ENCODE measurements at places on chromosomes 3 and 15.

GRCh38 chr3:104939196-104939595 lies 427.5 kb upstream of the ALCAM start:
- peak; percentile 52 for DNase-seq

DNA sequence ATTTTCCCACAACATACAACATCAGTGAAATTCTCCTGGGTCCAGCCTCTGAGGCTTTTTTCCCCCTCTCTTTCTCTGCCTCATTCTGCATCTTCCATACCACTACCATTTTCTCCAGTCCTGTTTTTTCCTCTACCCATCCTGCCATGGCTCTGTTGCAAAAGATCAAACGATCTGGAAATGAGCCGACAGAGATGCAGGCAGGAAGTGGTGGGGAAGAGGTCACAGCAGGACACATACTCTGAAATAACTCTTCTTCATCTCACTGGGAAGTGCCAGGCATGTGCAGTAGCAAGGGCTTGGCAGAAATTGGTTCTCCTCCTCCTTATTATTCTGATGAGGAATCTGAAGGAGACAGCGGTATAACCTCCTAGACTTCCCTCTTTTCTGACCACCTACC lies 114.3 kb downstream of the CORO2B start:
- peak; percentile 33 for DNase-seq

- DNase-seq = no peak
Observed at GRCh38 chr15:40233727-40234577, 4.9 kb upstream of the PAK6 start.

DNA sequence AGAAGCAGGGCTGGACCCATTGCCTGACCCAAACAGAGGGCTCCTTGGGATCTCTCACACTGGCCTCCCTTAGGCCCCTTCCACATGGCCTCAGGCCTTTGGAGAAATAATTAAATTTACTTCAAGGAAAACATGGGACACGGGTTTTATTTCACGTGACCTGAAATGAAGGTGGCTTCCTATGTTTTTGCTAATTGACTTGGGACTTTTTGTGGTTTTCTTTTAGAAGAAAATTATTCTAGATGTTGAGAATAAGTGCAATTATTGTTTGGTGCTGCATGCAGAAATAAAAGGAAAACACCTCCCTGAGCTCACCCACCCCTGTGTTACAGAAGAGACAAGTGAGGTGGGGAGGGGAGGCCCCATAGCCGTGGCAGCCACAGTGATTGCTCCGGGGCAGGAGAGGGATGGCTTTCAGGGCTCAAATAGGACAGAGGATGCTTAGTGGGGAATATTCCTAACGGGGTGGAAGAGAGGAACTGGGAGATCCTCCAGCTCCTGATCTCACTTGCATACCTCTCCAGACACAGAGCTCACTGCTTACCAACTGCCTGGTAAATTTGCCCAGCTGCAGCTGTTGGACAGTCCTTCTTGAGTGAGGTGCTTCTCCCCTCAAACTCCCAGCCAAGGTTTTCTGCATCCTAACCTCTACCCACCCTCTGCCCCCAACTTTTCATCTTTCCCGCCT lies 29.2 kb upstream of the RPL29 start:
- no peak for DNase-seq

- peak; percentile 20 for DNase-seq
Observed at GRCh38 chr15:59751552-59752413, 62.7 kb upstream of the BNIP2 start.

- DNase-seq = no peak
Observed at GRCh38 chr3:191280882-191281281, 48.3 kb upstream of the CCDC50 start.

DNA sequence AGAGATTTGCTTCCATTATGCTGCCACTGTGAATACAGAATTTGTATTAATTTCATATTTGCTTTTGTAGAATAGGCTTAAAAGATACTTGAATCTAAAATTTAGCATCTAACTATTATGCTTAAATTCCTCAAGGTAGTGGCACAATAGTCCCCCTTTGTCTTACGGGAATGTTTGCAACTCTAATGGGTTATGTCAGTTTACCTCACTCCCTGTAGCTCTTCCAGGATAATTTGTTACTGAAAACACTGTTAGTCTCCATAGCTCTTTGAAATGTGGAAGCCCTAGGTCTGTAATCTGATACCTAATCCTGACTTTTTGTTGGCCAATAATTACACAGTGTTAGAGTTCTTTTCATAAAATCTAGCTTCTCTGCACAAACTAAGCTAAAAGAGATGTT lies 433.4 kb downstream of the PYDC2 start:
- DNase-seq = no peak

- DNase-seq = no peak
Observed at GRCh38 chr3:50112462-50112861, 23.7 kb downstream of the RBM5 start.

- DNase-seq = peak; percentile 84
Observed at GRCh38 chr15:65318870-65319356, 14.4 kb downstream of the RNU5B-1 start.

DNA sequence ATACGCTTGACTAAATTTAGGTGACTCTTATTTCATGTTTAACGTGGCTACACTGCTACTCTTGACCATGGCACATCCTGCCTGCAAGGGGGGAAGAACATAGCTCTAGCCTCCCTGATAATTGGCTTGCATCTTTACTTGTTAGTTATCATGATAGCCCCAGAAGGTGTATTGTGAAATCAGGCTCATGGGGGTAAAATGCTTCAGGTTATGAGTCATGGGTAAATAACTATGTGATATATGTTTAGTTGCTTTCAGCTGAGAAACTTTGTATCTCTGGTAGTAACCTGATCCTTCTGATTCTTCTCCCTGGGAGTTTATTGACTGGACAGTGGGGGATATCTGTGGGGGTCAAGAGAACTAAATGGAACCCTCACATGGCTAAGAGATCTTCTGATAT lies 660.8 kb upstream of the UBE2E2 start:
- peak; percentile 70 for DNase-seq

- no peak for DNase-seq
Observed at GRCh38 chr3:118181274-118181673, 853.4 kb downstream of the IGSF11 start.

DNA sequence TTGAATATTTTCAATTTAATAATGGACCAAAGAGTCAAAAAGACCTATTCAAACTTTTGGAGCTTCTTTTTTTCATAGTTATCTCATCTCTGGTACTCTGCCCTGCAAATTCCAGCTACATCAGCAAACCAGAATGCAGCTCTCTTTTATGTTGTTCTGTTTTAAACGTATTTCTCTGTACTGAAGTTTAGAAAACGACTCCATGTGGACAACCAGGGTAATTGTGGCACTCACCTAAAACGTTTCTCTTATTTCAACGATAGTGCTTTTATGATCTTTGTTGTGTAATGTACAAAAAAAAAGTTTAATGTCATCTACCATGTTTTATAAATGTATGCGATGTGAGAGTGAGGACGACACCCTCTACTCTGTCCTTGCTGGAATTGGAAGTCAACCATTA lies 1472.3 kb upstream of the GBE1 start:
- DNase-seq = no peak

- DNase-seq = no peak
Observed at GRCh38 chr15:101013769-101014675, 94.9 kb downstream of the LRRK1 start.

DNA sequence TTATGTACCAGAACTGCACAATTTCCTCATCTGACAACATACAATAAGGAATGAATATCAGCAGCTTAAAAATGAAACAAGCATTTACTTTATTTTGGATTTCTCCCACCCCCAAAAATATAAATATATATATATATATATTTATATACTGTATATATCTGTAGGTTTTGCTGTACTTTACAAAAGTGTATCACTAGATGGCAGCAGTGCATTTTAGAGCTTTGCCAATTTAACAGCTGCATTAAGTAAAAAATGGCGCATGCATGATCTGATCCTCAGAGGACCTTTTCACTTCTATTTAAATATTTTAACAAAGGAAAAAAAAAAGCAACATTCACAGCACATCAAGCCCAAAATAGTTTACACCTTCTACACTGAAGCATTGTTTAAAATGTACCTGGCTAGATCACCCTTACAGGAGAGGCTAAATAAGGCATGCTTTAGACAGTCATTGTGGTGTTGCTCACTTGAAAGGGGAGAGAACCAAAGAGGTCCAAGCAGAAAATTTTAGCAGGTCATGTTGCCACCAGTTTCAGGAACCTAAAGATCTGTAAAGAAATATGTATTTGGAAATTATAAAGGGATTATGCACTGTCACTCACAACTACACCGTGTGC lies 72.6 kb downstream of the NPTN start:
- peak; percentile 89 for DNase-seq

DNA sequence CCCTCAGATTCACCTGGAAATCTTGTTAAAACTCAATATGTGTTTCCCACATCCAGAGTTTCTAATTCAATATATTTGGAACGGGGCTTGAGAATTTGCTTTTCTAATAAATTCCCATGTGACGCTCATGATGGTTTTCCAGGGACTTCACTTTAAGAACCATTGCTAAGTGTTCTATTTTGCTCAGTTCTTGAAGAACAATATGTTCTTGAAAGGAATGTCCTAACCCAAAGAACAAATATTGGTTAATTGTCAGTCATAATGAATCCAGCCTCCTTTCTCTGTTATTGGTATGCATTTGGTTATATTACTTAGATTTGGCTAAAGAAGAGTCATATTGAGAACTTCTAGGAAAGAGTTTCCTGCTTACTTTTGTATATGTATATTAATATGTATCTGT lies 4.4 kb upstream of the PLSCR2 start:
- peak; percentile 87 for DNase-seq

- no peak for DNase-seq
Observed at GRCh38 chr3:97983933-97984491, 11.8 kb upstream of the RIOX2 start.

- DNase-seq = no peak
Observed at GRCh38 chr15:35102186-35102585, 17.1 kb upstream of the NANOGP8 start.

- DNase-seq = no peak
Observed at GRCh38 chr3:150278843-150279381, 129.2 kb upstream of the TSC22D2 start.

GRCh38 chr3:111989061-111989678 lies 9.6 kb upstream of the TAGLN3 start:
- DNase-seq = peak; percentile 91

DNA sequence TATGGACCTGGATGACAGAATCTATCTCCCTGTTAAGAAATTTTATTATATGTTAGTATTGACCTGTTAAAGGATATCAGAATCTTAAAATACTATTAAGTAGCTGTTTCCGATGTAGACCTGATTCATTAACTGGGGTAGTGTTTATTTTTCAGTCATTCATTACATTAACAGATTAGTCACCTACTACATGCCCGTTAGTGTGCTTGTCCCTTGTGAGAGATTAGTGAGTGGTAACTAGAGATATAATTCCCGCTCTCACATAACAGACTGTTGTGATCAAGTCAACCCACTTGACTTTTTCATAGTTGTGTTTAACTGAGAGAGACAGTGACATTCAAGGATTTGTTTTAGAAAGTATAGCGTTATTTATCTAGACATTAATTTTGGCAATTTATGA lies 166.8 kb downstream of the TCF12 start:
- no peak for DNase-seq

DNA sequence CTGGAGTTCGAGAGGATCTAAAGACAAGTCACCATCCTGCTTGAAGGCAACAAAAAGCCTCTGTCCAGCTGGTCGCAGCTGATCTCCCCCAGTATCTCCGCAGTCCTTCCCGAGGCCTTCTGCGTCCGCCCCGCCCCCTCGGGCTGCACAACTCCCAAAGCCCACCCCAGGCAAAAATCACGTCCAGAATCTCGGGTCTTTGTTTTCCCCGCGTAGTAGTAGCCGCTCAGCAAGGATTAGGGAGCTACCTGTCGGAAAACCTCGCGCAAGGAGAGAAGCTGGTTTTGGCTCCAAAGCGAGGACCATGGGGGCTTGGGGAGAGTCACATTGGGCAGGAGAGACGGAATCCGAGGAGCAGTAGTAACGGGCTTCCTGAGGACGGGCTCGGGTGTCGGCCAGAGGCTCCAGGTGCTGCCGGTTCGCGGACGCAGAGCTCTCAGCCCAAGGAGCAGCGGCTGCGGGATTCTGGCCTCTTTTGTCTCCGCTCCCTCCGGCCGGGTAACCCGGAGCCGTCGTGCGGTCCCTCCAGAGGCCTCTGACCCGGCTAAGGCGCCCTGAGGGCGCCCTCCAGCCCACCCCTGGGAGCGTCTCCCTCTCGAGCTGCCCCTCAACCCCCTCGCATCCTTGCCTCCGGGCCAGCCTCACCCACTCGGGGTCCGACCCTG lies 401 bp downstream of the ZSCAN29 start:
- DNase-seq = peak; percentile 43

DNA sequence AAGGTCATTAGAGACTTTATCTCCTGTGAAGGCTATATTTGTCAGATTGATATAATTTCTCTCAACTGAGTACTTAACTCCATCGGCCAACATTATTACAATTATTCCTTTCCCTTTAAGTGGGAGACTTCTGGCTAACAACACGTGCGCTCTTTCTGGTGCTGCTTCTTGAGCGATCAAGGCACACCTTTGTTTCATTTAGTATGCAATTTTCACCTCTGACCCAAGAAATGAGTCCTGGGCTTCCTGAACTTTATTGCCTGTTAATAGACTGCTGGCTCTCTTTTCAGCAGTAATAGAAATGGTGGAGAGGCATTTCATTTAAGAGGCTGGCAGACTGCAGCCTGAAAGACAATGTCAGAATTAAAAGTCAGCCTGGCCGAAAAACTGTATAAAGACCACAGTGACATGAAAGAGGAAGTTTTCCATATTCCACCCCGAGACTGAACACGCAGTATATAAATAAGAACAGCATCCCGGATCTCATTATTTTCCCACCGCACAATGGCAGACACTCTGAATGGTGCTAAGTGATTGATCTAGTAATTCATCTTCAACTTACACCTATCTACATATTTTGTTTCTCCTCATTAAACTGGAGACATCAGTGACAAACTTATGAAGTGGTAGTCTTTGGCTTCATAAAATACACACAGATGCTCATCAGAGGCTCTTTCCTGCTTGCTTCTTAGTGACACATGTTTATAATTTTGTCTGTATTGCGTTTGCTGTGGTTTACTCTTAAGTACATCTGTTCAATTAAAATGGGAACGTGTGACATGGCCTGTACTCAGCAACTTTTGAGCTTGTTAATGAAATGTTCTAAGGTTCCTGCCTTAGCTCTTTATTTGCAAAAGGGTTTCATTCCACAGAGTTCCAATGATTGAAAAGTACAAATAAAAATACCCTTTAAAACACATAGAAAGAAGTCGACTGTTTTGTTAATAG lies 299.9 kb downstream of the MECOM start:
- DNase-seq = no peak

GRCh38 chr3:39329493-39329892 lies at the start of gene CCR8:
CCR8 (plus strand) TSS chr3:39329709; CDS start chr3:39332332, 2,623 bp downstream.
- DNase-seq = no peak

DNA sequence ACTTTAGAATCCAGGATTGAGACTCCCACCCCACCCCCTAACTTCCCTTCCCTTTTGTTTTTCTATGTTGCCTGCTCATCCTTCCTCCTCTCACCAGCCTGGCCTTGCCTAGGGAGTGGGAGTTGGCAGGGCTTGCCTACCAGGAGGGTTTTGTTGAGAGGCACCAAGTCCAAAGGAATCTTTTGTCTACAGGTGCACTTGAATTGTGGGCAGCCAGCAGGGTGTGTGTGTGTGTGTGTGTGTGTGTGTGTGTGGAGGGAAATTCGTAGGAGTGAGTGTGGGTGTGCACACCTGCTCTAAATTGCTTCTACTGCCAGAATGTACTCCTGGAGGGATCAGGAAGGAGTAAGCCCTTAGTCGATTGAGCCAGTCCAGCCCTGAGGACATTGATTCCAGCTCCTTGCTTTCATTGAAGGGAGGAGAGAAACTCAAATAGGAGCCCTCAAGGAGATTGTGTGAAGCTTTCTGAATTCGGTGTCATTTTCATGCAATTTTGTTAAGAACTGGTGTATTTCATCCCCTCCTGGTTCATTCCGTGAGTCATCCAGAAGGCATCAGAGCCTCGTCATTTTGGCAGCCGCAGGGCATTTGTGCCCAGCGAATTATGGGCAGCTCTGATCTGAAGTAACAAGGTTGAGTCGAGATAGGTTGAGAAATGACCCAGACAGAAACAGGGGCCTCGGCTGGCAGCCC lies 112.1 kb downstream of the SLCO3A1 start:
- no peak for DNase-seq

Data from choroid plexus epithelial cell (primary cell).